ENCODE measurements at places on chromosomes 16 and 17.

- no peak for DNase-seq
Measured at GRCh38 chr17:859824-860195, 77.7 kb downstream of the MRM3 start.

DNA sequence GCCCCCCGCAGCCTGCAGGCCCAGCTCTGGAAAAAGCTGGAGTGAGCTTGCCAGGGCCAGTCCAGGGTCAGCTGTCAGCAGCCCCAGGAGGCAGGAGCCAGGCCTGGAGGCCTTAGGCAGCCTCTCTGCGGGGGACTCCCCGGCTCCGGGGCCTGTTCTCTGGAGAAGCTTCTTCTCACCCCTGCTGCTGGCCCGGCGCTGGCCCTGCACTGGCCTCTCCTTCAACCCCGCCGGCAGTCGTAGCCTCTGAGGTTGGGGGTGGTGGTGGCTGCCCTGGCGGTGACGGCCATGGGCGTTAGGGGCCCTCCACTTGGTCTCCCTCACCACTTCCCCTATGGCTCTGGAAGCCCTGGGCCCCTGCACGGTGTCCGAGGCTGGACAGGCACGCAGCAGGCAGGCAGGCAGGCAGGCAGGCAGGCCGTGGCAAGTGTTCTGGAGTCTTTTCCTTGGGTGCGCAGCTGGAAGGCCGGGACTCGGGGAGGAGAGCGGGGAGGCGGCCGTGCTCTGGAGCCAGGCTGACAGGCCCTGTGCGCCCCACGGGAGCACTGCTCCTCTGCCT, 2.1 kb downstream of the FOXF1 start:
- no peak for DNase-seq

GRCh38 chr17:20989991-20990855, 52.6 kb downstream of the USP22 start:
- no peak for DNase-seq

DNA sequence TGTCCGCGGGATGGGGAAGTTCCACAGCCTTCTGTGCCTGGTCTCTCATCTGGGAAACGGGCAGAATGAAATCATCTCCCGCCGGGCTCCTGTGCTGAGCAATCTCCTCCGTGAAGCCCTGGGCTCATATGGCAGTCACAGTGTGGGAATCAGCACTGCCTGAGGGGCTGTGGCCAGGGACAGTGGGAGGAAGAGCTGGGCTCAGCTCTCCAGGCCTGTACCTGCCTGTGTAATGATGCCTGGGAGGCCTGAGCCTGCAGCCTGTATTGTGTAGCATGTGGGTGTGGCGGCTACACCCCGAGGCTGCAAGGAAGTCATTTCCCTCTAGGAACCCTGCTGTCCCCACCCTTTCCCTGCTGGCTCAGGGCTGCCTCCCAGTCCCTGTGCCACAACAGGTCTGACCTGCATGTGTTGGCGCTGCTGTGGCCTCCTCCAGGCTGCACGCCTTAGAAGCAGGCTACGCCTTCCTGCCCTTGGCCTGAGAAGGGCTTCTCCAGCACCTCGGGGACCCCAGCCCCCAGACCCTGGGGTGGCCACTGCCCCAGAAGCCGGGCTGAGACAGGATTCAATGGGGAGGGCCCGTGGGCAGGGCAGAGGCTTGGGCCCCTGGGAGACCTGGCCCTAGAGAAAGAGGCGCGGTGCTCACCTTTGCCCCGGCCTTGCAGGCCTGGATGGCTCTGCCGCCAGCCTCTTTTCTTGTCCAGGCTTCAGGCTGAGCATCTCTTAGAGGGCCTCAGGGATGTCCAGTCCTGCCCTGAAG, 2.1 kb downstream of the ITGB4 start:
- no peak for DNase-seq

- DNase-seq = no peak
Measured at GRCh38 chr16:84132527-84133285, 12.3 kb downstream of the HSDL1 start.

DNA sequence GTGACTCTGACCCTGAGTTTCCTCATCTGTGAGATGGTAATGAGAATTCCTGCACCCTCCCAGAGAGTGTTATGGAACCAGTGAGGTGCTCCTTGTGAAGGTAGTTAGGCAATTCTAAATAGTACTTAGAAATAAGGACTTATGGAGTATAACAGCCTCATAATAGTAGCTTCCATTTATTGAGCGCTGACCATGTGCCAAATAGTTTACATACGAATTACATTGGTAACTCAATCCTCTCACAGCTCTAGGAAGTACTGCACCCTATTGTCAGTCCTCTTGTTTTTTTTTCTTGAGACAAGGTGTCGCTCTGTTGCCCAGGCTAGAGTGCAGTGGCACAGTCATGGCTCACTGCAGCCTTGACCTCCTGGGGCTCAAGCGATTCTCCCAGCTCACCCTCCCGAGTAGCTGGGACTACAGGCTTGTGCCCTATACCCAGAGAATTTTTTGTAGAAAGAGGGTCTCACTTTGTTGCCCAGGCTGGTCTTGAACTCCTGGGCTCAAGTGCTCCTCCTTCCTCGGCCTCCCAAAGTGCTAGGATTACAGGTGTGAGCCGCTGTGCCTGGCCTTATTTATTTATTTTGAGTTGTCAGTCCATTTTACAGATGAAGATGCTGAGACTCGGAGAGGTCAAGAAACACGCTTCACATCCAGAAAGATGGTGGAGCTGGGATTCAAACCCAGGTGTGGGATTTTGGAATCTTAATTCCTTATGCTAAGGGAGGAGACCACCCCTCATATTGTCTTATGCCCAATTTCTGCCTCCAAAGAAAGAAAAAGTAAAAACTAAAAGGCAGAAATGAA, 2.9 kb downstream of the TNS4 start:
- DNase-seq = no peak

GRCh38 chr16:85330694-85331188, 218.5 kb upstream of the CIBAR2 start:
- DNase-seq = no peak

GRCh38 chr17:40443988-40444899, 994 bp downstream of the IGFBP4 start:
- no peak for DNase-seq

DNA sequence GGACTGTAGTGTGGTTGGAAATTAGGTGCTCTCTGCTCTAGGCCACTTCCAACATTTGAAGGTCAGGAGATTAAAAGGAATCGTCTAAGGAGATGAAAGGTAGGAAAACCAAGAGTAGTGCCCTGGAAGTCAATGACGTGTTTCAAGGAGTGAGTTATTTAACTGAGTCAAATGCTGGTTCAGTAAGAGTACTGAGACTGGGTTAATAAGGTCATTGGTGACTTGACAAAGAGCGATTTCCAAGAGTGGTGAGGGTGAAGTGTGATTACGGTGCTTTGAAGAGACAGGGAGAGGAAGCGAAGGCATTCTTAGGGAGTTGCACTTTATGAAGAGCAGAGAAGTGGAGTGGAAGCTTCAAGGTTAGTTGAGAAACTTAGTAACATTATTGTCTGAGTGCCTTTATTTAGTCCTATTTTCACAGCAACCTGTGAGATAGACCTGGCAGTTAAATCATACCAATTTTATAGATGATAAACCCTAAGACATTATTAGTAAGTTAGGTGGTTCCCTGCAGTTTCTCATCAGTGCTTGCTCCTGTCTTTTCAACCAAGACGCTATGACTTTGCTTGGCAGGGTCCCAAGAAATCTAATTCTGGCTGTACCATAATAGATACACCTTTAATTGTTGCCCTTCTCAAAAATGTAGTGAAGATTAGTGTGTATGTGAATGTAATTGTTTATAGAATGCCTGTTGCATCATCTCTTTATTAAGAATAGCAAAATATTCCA, 5.9 kb downstream of the ZNF207 start:
- DNase-seq = no peak

- DNase-seq = no peak
Measured at GRCh38 chr16:87681981-87682570, 79.8 kb downstream of the JPH3 start.

DNA sequence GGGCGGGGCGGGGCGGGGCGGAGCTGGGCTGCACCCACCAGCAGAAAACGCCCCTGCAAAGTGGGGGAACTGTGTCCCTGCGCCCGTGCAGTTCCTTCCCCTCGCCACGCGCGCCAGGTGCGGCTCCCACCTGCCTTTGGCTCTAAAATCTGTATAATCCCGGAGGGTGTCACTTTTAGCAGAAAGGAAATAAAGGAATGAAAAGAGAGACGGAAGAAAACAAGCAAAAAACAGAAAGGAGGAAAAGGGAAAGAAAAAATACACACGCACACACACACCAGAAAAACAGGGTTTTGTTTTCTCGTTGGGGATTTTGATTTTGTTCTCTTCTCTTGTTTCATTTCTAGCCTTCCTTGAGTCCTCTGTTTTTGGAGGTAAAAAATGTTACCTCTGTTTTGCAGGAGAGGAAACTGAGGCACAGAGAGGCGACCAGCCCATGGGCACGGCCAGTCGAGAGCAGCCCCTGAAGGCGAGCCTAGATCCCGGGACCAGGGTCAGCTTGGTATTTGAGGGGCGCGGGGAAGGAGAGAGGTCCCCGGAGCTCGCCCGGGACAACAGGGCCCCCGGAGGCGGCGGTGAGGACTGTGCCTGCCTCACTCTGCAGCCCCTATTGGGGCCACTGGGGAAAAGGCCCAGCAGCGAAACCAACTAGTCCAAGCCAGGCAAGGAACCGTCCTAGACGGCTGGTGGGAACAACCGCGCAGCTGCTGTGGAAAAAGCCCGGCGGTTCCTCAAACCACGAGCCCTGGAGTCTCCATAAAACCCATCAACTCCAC, 594 bp upstream of the CARHSP1 start:
- DNase-seq = no peak

GRCh38 chr17:63623786-63624530, 1.7 kb downstream of the MAP3K3 start:
- DNase-seq = no peak

DNA sequence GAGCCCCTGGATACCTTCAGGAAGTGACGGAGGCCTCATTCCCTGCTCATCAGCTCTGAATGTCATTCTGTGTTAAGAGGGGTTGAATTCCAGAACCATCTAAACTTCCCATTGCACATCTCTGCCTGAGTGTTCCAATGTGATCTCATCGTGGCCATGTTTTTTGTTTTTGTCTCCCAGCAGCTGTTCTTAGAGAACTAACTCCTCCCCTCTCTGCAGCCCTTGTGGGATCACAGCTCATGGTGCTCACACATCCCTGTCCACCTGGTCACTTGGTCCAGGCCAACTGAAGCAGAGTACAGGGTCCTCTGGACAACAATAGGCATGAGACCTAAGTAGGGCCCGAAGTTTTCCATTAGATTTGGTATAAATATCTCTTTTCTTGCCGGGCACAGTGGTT, 6.0 kb upstream of the SYT17 start:
- no peak for DNase-seq

GRCh38 chr17:67503184-67503583, 126.1 kb downstream of the PITPNC1 start:
- DNase-seq = no peak

DNA sequence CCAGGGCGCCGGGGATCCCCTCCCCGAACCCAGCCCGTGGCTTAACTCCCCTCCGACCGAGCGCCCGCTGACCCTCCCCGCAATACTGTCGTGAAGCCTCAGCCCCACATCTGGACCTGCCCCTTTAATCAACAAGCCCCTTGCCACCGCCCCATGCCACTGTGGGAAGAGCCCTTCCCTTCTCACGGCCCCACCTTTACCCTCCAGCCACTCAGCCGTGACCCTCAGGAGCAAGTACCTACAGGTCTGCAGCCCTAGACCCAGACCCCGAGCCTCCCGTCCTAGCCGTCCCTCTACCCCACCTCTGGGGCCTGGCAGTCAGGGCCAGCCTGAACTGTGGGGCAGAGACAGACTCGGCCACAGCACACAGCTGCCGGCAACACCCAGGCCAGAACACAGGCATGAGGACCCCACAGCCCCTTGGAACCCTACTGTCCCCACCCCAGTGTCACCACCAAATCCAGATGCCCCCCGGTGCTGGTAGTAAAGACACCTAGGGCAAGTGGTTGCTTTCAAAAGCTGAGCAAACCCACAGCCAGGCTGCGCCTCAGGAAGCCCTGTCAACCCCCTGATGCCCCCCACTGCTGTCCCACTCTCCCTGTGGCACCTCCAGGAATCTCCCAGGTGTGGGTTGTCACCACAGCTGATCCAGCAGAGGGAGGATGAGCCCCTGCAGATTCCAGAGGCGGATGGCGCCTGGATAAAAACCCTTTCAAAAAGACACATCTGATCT, 1.4 kb downstream of the NXPH3 start:
- no peak for DNase-seq

- no peak for DNase-seq
Measured at GRCh38 chr17:67470163-67470562, 93.1 kb downstream of the PITPNC1 start.

DNA sequence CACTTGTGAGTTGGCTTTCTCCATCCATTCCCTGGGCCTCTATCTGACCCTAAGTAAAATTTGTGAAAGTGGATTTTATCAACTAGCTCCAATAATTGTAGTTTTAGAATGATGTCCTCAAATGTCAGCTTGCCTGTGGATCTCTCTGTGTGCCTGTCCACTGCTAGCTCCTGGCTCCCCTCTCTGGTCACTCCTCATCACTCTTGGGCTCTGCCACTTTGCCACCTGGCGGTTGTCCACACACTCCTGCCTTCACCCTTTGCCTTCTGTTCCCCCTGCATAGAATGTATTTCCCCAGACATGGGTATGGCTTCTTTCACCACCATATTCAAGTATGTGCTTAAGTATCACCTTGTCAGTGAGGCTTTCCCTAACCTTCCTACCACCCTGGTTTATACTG, 19.8 kb downstream of the ANKFN1 start:
- DNase-seq = no peak

GRCh38 chr16:68287276-68288251, 23.2 kb downstream of the SLC7A6OS start:
- no peak for DNase-seq

DNA sequence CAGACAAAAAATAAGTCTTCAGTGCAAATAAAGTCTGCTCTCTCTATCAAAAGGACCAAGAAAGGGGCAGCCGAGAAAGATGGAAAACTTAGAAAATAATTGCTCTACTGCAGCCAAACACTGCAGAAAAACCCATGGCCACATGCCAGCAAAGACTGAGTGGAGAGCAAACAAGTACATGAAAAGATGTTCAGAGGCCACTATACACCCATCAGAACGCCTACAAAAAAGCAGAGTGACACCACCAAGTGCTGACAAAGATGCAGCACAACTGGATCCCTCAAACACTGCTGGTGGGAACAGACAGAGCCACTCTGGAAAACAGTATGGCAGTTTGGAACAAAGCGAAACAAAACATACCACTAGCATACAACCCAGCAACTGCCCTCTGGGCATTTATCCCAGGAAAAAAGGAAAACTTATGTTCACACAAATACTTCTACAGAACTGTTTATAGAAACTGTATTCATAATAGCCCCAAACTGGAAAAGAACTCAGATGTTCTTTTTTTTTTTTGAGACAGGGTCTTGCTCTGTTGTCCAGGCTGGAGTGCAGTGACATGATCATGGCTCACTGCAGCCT, 36.7 kb downstream of the KIAA0753 start:
- DNase-seq = no peak
